Stimulated activated CD4-positive, alpha-beta T cell treated with anti-CD3 and anti-CD28 coated beads, Interleukin-15, amount 100 ng/mL, for 1 hour (primary cell): ENCODE measurements at places on chromosomes 6 and 20.

DNA sequence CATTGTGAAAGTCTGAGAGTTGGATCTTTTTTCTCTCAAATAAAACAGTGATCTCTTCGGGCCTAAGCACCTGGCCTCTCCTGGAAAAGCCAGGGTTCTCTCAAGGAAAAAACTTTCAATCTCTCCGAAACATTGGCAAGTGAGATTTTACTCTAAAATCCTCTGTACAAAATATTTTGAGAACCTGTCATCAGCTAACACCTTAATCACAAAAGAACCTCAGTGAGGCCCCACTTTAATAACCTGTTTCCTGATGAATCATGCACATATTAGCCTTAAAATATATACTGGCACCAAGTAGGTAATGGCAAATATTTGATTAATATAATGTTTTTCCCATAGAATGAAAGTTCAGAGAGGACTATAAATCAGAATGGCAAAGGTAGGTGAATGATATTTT lies 177.9 kb downstream of the FRK start:
- DNase-seq: no peak

DNA sequence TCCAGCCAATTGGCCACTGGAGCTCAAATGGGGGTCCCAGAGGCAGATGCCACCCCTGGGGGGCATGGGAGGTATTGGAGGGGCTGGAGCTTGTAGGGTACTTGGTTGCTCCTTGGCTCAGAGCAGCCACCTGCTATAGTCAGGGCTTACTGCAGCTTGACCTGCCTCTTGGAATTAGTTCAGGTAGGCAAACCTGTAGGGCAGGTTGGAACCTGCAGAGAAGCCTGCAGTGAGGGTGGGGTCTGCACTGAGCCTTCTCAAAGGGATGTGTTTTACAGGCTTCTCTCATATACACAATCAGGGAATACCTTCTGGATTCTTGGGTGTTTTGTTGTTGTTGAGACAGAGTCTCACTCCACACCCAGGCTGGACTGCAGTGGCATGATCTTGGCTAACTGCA lies 94.2 kb upstream of the MYL9 start:
- no peak for DNase-seq

GRCh38 chr6:142682985-142683384 lies 262.0 kb downstream of the HIVEP2 start:
- DNase-seq: no peak

DNA sequence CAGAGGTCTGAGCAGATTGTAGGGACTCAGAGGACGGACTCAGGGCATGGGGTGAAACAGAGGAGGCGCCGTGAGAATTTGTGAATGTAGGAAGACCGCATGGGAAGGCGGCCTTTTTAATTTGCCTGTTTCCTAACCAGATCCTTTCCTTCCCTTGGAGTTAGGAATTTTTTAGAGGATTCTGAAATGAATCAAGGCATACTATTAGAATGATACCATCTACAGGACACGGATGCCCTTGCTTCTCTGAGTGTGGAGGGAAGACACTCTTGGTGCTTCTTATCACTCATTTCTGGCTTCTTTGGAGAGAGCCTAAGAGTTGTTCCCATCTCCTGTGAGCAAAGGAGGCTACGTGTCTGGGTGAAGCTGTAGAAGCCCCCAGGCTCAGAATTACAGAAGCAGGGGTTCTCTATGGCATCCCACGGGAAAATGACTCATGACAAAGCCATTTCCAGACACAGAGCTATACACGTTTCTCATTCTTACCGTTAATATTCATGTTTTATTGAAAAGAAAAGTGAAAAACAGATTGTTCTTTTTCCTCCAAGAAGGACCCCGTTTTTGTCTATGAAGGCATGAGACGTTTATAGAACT lies 148.5 kb downstream of the EDN3 start:
- DNase-seq: no peak

DNA sequence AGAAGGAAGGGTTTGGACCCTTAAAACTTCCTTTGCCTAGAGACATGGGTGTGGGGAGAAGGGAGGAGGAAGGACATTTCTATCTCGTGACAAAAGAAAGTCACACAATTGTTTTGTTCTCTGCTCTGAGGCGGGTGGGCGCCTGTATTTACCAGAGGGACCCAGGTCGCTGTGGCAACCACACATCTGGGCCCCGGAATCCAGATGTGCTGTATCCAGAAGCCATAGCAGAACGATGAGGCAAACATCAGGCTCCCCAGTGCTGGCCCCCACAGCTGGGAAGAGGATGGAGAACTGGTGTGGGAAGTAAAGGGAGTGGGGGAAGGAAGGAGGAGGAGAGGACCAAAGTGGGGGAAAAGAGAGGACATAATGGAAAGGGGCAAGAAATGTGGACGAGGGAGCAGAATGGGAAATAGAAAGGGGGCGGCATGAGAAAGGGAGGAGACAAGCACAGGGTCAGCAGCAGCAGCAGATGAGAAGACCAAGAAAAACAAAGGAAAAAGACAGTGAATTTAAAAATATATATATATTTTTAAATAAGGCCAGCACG lies 3.4 kb upstream of the TNXB start:
- DNase-seq: no peak

GRCh38 chr6:41713650-41714291 lies 21.6 kb downstream of the TFEB start:
- no peak for DNase-seq

- peak; percentile 40 for DNase-seq
These were observed 15.9 kb downstream of the GPR31 start for GRCh38 chr6:167141667-167142432.

GRCh38 chr6:89385156-89385667 lies 26.9 kb downstream of the RRAGD start:
- no peak for DNase-seq

DNA sequence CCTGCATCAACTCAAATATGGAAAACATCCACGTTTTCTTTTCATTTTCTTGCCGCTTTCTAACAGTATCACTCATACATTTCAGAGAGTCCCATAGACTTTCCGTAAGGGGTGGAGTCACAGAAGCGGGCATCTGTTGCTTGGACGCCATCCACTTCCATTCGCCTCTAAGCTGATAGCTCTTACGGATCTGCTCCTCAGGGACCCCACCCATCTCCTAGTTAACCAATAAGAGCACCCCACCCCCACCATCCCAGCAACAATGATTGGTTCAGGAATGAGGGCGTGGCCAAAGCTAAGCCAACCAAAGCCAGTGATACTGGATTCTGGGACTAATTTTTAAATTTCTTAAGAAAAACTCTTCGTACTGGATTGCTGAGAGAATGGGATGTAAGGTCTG lies 42.4 kb downstream of the SLC2A10 start:
- DNase-seq: no peak

GRCh38 chr6:9292975-9293374 lies 857.6 kb upstream of the SLC35B3 start:
- no peak for DNase-seq

- no peak for DNase-seq
These were observed 20.9 kb downstream of the IL17A start for GRCh38 chr6:52207066-52207465.

DNA sequence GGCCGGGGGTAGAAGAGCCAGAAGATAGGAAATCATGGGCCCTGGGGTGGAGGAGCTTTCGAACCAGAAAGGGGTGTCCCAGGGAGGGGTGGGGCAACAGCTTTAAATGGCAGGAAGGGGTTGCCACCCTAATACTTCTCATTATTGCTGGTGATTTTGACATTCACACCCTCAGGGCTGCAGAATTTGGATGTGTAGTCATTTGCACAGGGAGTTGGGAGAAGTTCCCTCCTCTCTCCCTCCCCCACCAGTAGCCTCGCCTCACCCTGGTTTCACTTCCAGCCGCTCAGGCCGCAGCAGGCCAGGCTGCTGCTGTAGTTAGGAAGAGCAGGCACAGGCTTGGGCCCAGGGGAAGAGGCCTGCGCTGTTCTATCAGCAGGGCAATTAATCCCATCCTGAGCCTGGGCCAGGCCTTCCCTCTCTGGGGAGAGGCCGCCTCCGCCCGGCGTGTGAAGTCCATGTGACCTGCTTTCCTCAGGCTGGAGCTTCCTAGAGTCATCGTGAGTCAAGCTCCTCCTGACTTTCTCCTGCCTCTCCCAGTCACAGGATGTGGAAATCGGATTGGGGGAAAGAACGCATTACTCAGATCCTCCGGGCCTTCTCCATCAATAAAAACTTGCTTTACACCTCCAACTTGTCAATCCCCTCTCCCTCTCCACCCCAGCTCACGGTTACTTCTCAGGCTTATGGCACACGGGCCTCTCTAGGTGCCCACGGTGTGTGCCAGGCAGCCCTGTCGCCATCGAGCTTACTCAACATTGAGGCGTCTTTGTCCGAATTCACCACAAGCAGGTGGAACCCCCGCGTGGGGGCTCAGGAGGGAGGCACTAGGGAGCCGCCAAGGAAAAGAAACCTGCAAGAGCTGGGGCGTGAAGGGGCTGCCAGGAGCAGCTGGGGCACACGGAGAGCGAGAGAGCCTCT lies 7.8 kb downstream of the ADTRP start:
- DNase-seq: no peak

DNA sequence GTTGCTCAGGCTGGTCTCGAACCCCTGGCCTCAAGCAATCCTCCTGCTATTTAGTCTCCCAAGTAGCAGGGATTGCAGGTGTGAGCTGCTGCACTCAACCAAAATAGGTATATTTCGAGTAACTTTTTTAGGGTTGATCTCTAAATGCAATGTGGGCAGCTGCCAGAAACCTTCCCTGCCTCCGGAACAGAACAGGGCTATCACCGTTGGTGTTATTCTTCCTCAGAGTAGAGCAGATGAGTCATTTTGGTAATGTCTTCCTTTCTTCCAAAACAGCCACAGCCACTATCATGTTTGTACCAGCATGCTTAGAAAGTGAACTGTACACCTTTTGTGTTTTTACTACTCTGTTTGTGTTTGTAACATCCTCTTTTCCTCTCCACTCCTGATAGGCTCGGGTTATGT lies 44.1 kb downstream of the SNX9 start:
- no peak for DNase-seq

DNA sequence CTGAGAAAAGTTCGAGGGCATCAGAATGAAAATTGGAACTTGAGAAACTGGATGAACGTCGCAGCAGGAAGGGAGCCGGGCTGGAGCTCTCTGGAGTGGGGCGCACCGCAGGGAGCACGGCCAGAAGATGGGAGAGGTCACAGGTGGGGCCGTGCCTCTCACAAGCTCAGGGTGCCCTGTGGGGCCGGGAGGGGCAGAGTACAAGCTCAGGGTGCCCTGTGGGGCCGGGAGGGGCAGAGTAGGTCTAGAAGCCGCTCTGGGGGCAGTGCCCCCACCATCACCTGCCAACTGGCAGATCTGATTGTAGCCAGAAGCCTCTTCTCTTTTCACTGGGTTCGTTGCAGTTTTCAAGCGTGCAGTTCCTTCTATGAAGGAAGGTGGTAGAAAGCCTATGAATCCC lies 61.1 kb upstream of the SNX9 start:
- DNase-seq: no peak

- DNase-seq: no peak
These were observed 1.7 kb upstream of the FAM50B start for GRCh38 chr6:3847521-3847920.

GRCh38 chr6:103872678-103873077 lies 987.0 kb downstream of the HACE1 start:
- no peak for DNase-seq

DNA sequence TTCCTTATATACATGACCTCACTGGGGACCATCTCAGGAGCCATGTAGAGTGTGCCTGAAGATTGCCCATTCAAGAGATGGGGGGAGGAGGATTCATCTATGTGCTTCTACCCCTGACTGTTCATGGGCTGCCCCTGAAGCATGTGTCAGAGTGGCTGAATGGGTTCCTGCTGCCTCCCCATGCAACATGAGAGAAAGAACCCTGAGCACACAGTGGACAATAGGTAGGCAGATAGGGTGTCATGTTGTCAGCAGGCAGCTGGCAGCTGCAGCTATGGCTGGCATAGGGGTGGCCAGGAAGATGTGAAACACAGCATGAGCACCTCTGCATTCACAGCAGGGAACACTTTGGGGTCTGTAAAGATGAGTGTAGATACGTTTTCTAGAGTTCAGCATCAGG lies 208.4 kb upstream of the CNR1 start:
- no peak for DNase-seq

DNA sequence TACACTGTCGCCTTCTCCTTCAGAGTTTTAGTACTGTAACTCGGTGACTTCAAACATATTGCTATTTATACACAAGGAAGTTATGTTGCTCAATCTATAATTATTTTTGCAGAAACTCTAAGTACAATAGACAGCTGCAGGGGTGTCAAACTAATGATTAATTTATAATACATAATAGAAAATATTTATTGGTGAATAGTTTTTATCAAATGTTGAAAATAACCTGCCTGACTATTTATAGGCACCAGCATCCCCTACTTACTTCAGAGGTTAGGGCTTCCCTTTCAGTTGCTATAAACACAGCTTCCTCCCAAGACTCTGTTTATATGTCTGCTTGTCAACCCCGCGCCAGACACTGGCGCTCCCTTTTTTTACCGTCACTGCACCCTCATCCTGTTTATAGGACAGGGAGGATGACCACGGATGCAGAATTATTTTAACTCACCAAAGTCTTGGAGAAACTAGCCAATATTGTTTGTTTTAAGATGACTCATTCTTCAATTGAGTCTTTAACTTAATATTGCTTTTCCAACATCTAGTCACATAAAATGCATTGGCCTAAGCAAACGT lies 225.0 kb downstream of the ALDH8A1 start:
- no peak for DNase-seq

DNA sequence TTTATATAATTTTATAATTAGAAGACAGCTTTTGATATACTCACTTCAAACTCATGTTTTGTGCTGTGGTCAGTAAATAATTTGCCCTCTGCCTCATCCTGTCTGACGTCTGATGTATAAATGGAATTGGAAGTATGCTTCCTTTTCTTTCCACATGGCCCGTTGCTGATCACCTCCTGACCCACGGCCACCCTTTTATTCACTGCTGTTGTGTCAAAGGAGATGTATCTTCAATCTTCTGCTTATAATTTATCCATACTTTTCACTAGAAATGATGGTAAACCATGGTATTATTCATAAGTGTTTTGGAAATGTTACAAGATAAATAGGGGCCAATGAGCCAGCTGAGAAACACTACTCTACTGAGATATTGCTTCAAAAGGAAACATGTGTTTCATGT lies 841.8 kb downstream of the PHF3 start:
- no peak for DNase-seq

DNA sequence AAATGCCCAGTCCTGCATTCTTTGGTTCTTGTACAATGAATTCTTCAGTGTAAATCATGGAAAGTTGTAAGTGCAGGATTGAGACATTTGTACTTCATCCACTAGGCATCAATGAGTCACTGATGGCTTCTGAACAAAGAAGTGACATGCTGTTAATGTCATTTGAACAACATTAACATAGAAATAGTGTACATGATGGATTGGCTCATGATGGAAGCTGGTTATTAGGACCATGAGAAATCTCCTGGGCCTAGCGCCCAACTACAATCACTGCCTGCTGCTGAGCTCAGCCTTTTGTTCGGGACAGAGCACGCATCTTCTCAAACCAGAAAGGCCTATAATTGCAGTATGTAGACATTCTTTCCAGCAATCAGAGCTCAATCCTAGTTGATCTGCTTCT lies 316.8 kb upstream of the TSHZ2 start:
- no peak for DNase-seq
